ENCODE measurements at places on chromosomes 6 and 20. TPM values are rescaled to one million over a fixed set of nuclear protein-coding genes. Genes with fewer than 3 reads are reported as not detected.
A peak's percentile ranks its signal among the peaks of the same experiment; 100 is the strongest.

DNA sequence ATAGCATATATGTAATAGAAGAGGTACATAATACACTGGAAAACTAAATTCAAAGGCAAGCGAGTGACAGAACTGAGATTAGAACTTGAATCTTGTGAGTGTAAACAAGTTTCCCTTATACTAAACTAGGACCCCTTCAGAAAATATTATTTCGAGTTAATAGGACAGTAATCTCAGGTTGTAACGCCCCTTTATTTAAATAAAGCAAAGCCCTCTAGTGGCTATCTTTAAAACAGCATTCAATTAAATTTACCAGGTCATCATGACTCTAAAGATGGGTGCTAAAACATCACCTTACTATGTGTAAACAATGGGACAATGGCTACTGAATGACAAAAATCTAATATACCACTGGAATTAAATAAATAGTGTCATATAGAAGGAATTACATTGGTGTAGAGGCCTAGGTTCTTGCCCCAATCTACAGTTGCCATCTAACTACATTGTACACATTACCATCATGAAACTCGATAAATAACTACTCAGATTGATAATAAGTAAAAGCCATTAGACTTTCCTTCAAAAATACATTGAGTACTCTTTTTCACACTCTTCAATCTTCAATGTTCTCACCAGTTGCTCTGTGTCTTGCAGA, 255.4 kb upstream of the IRAK1BP1 start:
- no peak for DNase-seq

DNA sequence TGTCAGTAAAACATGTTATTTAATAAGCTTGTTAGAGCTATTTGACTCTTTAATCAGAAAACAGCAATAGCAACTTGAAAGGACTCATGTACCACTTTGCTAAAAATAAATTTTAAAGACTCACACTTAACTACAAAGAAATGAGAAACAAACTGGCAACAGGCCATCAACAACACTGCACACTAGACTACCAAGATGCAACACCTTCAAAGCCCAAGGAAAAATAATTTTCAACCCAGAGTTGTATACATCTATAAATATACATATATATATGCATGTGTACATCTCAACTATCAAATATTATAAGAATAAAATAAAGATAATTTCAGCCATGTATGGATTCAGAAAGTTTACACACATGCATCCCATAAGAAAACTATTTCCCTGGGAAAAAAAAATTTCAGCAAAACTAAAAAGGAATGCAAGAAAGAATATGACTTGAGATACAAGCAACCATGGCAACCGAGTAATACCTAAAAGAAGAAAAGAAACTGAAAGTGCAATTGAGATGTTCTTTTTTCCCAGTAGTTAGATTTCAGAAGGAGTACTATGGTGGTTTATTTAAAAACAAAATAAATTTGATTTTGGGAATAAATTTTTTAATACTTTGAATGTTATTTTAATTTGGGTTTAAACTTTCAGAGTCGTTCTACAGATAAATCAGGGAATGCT, 303.8 kb downstream of the UBE3D start:
- DNase-seq: no peak

DNA sequence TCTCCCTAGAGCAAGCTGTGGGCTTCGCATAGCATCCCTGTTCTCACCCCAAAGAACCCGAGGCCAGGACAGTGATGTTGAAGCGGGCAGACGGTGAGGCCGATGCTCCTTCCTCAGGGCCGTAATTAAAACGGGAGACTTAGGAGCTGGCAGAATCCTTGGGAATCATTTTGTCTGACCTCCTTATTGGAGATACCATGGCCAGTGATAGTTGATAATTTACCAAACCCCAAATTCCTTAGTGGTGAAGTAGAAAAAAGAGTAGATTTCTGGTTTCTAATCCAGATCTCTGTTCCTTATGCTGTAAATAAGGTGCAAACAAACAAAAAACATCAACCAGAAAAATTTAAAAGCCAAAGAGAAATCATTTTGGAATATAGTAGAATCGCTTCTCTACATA, 361.1 kb upstream of the AGPAT4 start:
- DNase-seq: no peak

- no peak for DNase-seq
Measured at GRCh38 chr6:41256383-41256782, 28.2 kb downstream of the TREML4 start.

DNA sequence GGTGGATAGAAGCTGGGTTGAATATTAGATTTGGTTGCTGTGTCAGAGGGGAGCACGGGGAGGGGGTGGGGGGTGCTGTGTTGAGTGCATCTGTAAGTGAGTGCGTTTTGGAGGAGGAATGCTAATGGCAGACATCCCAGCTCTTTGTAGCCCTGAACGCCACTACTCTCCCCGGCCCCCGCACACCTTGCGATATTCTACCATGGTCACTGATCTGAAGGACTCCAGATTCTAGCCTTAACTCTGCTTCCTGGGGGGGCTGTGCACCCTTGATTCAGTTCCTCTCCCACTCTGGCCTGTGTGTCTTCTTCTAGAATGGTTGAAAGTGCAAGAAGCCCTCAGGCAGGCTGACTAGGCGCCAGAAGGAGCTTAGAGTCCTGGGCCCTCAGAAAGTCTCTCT, 7.1 kb downstream of the GLP1R start:
- no peak for DNase-seq

NOTCH4 gene
- 1.4 TPM for total RNA-seq

DNA sequence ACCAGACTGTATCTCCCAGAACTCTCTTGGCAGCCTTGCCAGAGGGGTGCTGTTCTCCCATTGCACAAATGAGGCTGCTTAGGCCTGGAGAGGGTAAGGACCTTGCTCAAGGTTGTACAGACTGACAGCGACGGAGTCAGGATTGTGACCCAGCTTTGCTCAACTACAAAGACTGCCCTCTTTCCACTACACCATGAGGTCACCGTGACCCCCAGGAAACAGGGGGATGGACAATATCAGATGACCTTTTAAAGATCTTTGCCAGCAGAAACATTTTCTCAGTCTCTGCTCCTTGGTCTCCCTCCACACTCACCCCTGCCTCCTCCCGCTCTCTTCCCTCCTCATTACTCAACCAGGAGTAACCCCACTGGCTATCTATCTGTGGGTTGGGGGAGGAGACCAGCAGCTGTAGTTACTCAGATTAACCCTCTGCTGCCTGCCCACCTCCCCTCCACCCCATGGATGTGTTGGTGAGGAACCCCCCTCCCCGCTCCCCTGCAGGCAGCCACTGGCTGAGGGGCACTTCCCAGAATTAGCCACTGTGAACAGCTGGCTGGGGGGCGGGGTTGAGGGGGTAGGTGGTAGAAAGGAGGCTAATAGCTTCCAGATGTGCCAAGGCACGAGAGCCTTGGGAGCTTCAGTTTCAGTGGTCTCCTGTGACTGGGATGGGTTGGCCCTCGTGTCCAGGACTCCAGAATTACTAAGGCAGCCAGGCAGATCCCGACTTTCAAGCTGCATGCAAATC, 26.9 kb upstream of the MRPS18A start:
- no peak for DNase-seq

GHRH gene
- not detected for total RNA-seq

ALDH8A1 gene
- 3.9 TPM for total RNA-seq

DNA sequence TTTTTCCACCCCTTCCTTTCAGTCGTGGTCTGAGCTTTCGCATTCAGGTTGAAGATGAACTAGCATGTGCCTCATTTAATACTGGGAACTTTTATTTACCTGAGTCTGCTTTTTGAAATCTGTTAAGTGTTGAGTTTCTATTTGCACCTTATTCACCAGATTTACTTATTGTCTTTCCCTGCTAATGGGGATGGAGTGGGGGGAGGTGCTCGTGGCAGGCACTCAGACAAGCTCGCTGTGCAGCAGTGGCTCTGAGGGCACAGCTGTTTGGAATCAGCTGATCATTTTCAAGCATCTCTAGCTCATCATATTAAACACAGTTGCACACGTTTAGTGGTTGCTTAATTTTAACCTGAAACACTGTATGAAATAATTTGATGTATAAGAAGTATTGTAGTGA, 35.6 kb downstream of the UTRN start:
- DNase-seq: no peak

EYS gene
- total RNA-seq: not detected

DNA sequence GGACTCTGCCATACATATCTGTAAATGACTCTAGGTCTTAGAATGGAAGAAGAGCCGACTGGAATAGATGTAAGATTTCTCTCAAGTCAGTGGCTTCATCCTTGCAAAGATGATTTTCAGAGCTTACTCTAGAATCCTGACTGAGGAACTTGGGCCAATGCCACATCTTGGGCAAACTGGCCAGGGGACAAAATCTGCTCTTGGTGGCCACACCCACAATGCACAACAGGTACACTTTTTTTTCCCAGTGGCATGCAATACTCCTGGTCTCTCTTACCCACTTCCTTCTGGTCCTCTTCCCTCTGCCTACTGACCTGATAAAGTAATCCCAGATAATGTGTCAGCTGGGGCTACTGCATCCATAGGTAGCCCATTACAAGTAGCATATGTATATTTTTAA, 13.4 kb downstream of the CLIC5 start:
- DNase-seq: no peak

- no peak for DNase-seq
Measured at GRCh38 chr6:137081997-137082396, 37.2 kb upstream of the IL20RA start.

PPP1R18 gene
- 271 TPM for total RNA-seq

DNA sequence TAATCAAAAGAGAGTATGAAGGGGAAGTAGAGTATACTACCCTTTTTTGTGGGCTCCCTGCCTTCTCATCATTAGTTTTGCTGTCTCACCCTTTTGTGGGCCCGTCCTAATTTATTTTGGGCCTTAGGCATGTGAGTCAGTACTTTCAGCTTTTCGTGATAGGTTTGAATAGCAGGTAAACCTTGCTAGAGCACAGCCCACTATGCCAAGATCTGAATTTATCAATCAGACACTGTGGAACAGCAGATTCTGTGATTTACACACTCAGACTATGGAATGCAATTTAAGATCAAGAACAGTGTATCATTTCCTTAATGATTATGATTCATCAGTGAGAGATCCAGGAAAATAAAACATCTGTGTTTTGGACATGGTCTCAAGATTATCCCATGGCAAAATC, 1117.1 kb downstream of the KHDRBS2 start:
- no peak for DNase-seq

GRCh38 chr6:12333128-12333527, 43.0 kb downstream of the EDN1 start:
- no peak for DNase-seq

- peak; percentile 58 for DNase-seq
Measured at GRCh38 chr6:138115877-138116660, 8.8 kb upstream of the PERP start.

DNA sequence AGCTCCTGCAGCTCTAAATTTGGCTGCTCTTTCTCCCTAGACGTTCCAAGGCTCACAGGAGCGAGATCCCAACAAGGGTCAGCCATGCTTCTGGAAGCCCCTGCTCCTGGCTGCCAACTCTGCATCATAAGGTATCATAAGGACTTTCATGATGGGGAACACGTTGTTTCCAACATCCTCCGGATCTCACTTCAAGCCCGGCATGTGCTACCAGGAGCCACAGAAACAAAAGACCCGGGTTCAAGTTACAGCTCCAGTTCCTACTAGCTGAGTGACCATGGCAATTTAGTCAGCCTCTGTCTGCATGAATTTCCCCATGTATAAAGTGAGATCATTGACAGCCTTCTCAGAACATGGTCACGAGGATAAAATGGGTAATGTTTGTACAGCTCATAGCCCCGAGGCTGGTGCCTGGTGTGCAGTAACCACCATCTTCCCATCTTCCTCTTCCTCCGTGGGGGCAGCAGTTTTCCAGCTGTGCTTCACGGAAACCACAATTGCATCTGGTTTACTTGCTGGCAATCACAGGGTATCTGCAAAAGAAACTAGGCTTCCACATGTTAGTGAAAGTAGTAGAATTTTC, 209.0 kb upstream of the ECI2 start:
- DNase-seq: no peak

DNA sequence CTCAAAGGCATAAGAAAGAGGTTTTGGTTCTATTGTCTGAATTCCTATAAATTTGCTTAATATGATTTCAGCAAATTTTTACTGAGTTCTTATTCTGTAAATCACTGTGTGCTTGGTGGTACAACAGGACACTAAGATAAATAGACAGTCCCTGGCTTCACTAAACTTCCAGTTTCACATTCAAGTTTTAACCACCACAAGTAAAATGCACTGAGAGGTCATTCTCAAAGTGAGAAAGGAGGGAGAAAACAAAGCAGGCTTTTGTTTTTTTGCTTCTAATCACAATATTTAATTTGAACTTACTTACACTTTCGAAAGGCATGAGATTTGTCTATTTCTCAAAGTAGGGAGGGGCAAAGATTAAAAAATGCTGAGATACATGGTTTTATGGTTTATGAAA, 445.7 kb downstream of the CDC5L start:
- DNase-seq: no peak

SNHG17 gene
- 71.4 TPM for total RNA-seq

GRCh38 chr6:1906014-1906413, 296.3 kb downstream of the FOXC1 start:
- DNase-seq: no peak

GRCh38 chr20:57628047-57628961, 8.1 kb upstream of the ZBP1 start:
- peak; percentile 76 for DNase-seq

KCNG1 gene
- total RNA-seq: not detected

- DNase-seq: no peak
Measured at GRCh38 chr20:56467968-56468315, 485 bp upstream of the RTF2 start.

GRCh38 chr6:12017263-12017662, 5.2 kb downstream of the HIVEP1 start:
- no peak for DNase-seq

GRCh38 chr6:132063738-132064137, 112.6 kb upstream of the CCN2 start:
- no peak for DNase-seq

STX11 gene
- 52.7 TPM for total RNA-seq

OPRM1 gene
- not detected for total RNA-seq

GRCh38 chr20:53579266-53579580, 14.4 kb downstream of the ZNF217 start:
- no peak for DNase-seq

RNF217 gene
- 3.6 TPM for total RNA-seq

POM121L2 gene
- not detected for total RNA-seq

DNA sequence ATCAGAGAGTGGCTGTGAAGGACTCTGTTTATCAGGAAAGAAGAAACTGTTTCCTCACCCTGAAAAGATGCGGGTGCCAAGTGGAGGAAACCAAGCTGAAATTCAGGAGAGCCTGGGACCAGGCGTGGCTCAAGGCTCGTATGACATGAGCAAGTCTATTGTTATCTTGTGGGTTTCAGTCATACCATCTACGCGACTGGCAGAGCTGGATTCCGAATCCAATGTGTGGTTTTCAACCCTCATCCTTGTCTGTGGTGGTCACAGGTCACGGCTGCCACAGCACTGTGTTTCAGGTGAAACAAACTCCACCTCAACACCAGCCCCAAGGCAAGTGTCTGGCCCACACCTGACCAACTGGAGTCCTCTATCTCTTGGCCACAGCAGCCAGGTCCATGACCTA, 9.1 kb downstream of the MC3R start:
- DNase-seq: no peak

RHAG gene
- total RNA-seq: not detected

DNA sequence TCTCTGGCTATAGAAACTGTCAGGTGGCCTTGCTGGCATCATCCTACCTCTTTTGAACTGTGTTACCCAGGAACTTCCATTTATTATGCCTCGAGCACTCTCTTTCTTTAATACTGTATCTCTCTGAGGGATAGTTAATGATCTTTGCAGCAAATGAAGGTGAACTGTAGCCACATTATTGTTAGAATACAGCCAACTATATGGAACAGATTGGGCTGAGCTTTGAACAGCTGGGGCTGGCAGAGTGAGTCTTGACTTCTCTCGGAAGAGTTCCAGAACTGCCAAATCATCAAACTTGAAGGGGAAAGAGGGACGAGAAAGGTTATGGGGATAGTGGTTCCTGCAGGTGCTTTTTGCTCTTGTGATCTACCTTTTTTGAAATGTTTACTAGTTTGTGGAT, 237.7 kb downstream of the PRL start:
- DNase-seq: no peak

All from natural killer cell treated with Interleukin-12 subunit alpha and Interleukin-12 subunit beta and Interleukin-15 and Interleukin-18, amount 100 ng/mL, for 72 hours (primary cell).